ENCODE measurements at places on chromosomes 7 and 10. TPM values are rescaled to one million over a fixed set of nuclear protein-coding genes. Genes with fewer than 3 reads are reported as not detected.

The CACNB2 gene
- 0.20 TPM for total RNA-seq

The DGKI gene
- 12.7 TPM for total RNA-seq

The TMED4 gene
- 121 TPM for total RNA-seq

The SLC13A1 gene
- total RNA-seq, result not detected
